ENCODE measurements at places on chromosomes 3 and 15. TPM values are rescaled to one million over a fixed set of nuclear protein-coding genes. Genes with fewer than 3 reads are reported as not detected.

- no peak for DNase-seq
Measured at GRCh38 chr15:43143203-43143941, 10.0 kb downstream of the TMEM62 start.

DNA sequence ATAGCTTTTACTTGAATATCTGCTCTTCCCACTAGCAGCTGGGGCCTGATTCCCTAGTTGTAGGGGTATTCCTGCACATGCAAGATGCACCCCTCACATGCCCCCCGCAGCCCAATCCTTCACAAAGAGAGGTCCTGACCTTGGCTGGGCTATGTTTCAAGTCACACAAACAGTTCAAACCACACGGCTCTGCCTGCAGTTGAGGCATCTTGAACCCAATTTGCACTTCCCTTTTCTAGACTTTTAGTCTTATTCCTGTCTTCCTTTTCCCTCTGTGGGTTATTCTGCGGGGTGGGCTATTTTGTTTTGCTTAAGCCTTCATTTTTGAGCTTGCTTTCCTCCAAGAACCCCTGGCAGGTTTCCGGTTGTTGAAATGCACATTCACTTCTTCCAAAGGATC is 13.3 kb upstream of the CCR1 start:
- no peak for DNase-seq

GRCh38 chr15:73794443-73795133 is 41.4 kb upstream of the INSYN1 start:
- DNase-seq: peak; percentile 35

DNA sequence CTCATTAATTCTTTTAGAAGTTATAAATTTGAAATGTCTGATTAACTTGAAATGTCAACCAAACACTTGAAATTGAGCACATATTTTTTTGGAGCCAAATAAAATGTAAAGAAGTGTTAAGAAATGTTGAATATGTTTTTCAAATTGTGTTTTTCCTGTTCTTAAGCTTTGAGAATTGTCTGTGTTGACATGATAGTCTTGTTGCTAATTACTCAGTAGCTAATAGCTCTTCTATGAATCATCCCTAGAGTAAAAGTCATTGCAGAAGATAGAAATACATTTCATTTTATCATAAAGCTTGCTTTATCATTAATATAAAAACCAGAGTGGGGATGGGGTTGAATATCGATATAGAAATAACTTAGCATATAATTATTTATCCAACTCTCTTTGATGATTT is 41.9 kb upstream of the ABHD10 start:
- DNase-seq: peak; percentile 67

- no peak for DNase-seq
Measured at GRCh38 chr15:98815207-98815606, 166.9 kb downstream of the IGF1R start.

- DNase-seq: no peak
Measured at GRCh38 chr3:15102836-15103235, 3.9 kb upstream of the RBSN start.

DNA sequence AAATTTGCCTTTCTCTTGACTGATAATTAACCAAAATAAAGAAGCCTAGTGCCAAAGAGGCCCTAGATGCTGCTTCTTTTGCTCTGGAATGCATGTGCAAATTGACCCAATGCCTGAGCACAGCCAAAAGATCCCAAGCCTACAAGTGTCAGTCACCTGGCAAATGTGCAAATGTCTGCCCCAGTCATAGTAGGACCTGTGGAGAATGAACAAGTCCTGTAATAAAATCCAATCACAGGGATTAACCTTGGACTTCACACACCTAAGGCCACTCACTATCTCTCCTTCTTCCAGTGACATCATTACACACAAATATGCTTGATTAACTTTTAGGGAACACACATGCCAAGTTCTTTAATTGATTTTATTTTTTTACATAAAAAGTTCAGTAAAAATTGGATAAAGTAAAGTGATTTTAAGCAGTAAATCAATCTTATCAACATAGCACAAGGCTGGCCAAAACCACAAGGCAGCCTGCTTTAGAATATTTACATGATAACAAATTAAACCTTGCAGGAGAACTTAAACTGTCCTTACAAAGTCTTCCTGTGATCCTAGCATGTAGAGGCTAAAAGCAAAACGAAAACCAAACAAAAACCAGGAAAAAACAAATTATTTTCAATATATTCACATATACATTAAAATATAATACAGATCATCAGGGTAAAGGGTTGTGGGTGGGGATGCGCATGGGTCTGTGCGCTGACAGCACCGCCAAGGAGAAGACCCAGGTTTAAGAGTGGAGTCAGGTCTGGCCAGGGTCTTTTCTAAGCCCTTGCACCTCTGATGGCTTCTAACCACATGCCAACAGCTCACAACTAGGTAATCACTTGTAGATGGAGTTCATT is 36.8 kb downstream of the NBEAL2 start:
- DNase-seq: no peak

- DNase-seq: peak; percentile 39
Measured at GRCh38 chr3:32780735-32781210, 37.0 kb upstream of the TRIM71 start.

DNA sequence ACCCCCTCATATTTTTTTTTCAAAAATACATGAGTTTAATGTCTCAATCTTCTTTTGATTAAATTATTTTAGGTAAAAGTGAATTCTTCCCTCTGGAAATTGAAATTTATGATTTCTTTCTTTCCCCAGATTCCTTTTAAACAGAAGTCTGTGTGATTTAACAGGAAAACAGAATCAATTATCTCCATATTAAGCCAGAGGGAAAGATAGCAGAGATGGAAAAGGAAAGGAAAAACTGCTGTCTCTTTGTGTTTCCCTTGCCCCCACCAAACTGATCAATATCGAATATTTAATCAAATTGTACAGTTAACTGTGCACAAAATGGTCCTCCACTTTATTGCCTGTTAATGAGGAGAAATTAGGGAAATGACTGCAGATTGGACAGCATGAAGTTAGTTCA is 203.5 kb upstream of the NECTIN3 start:
- no peak for DNase-seq

GRCh38 chr3:3023111-3023745 is 86.9 kb downstream of the IL5RA start:
- DNase-seq: no peak

The SST gene
- total RNA-seq: 0.94 TPM

The CORO2B gene
- 10.5 TPM for total RNA-seq

The HTR3E gene
- total RNA-seq: not detected

The DCBLD2 gene
- total RNA-seq: 529 TPM

Data from M059J (cell line).